ENCODE measurements at places on chromosomes 4 and X.

GRCh38 chr4:4590546-4590945 is 48.7 kb upstream of the STX18 start:
- no peak for DNase-seq

DNA sequence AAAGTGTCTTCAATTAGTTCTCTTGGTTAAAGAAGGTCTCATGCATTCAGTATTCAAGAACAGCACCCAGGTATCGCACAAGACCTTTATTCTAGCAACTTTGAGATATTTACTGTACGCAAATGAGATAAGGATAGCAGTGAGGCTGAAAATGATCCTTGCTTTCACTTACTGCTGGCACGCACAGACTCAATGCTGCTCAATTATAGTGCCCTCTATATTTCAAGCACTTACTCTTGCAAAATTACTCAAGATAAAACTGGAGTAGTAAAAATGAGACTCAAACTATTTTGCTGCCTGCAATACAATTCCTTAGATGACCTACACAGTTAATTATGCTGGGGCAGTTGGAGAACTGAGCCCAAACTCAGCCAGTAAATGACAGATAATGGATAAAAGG is 60.9 kb downstream of the ADGRA3 start:
- no peak for DNase-seq

- DNase-seq = no peak
Observed at GRCh38 chrX:83508526-83509253, 600 bp downstream of the POU3F4 start.

DNA sequence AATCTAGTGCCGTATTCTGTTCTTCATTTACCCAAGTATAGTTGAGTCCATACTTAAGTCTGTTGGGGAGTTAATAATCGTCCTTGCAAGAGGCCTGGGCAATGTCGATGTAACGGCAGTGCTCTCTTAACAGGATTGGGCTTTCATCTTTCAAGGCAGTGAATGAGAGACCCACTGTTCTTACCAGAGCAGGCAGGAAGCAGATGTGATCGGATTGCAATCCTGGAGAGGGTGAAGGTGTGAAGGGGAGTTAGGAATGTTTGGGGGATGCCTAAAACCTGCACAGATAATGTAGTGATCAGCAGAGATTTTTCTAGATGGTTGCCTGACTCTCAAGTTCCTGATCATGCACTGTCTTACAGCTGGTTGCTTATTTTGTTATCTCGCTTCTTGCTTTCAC is 308.4 kb downstream of the AFF2 start:
- DNase-seq = no peak

GRCh38 chrX:101659601-101660063 is at the start of gene ARMCX2:
ARMCX2 (minus strand) TSS chrX:101659850; CDS start chrX:101657588, 2,262 bp downstream.
- no peak for DNase-seq

DNA sequence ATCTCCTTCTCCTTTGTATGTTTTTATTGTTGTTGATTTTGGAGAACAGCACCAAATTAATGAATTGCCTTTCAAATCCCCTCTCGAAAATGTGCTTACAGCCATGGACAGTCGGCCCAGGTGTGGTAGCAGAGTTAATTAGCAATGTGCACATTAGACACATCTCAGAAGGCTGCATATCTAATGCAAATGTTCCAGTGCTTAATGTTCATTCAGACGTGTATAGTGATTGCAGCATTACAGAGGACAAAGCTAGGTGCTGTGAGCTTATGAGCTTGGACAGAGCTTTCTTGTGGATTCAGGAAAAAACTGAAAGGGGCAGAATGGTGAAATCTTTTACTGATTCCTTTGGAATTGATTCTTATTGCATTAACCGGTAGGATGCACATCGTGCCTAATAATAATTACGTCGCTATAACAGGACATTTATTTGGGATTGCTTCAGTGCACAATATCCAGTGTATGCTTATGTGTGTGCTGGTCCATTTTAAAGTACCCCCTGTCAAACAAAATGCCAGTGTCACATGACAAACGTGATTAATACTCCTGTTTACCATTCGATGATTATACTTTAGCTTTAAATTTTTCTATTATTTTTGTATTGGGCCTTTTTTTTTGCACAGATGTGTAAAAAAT is 552.9 kb upstream of the EPHA5 start:
- DNase-seq = no peak

DNA sequence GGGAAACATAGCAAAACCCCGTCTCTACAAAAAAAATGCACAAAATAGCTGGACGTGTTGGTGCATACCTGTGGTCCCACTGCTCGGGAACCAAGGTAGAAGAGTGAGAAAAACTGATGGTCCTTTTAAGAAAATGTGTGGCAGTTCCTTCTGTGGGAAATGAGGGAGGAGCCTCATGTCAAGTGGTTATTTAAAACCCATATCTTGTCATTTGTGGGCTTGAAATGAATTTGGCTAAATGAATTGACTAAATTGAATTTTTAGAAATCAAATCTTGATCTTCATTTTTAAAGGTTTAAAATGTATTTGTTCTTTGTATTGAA is 16.2 kb upstream of the LAMP2 start:
- no peak for DNase-seq

GRCh38 chr4:3730422-3731190 is 35.6 kb upstream of the ADRA2C start:
- no peak for DNase-seq

- DNase-seq = no peak
Observed at GRCh38 chrX:79719568-79720231, 294.9 kb upstream of the TBX22 start.

DNA sequence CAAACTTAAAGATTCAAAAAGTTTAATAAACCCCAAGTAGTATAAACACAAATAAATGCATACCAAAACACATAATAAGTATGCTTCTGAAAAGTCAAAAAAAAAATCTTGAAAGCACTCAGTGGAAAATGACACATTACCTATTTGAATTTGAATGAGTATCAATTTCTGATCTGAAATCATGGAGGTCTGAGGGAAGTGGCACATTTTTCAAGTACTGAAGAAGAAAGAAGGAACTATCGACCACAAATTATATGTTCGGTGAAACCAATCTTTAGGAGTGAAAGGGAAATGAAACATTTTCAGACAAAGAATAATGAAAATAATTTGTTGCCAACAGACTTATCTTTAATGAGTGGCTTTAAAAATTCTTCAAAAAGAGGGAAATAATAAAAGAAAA is 12.1 kb upstream of the F9 start:
- no peak for DNase-seq

GRCh38 chrX:142978130-142978684 is 47.5 kb upstream of the SPANXN4 start:
- no peak for DNase-seq

DNA sequence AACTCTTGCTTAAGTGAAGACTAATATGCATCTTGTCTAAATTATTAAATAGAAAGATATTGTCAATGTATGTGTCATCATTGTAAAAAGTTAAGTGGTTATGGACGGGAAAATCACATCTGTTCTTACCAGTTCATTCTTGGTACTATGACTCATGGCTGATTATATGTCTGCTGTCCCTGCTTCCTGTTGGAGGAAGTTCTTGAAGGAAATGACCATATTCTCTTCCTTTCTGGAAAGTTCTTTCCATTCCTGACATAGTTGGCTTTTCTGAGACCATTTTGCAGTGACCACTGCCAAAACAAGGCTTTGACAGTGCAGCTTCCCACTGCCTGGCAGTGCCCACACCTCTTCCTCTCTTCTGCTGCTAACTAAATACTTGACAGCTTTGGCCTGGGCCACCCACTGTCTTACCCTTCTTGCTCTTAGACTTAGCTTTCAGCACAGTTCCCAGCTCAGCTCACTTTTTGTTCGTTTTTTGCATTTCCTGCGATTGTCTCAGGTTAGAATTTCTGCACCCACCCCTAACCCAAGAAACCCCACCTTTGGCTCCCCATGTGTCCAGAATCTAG is 13.2 kb upstream of the CLDN24 start:
- peak; percentile 76 for DNase-seq

DNA sequence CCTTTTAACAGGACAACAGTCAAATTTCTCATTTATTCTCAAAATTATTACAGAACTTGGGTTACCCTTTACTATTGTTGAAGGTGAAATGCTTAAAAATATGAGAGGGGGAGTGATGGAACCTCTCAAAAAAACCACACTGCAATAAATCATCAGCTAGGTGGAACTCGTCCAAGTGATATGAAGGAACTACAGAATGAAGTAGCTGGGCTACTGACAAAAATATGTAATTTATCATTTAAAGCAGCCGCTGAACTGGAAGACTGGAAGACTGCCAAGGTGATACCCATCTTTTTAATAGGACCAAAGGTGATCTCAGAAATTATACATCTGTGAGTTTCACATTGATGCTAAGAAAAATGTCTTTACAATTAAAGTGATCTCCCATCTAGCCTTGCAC is 597.7 kb upstream of the TENM3 start:
- DNase-seq = no peak

DNA sequence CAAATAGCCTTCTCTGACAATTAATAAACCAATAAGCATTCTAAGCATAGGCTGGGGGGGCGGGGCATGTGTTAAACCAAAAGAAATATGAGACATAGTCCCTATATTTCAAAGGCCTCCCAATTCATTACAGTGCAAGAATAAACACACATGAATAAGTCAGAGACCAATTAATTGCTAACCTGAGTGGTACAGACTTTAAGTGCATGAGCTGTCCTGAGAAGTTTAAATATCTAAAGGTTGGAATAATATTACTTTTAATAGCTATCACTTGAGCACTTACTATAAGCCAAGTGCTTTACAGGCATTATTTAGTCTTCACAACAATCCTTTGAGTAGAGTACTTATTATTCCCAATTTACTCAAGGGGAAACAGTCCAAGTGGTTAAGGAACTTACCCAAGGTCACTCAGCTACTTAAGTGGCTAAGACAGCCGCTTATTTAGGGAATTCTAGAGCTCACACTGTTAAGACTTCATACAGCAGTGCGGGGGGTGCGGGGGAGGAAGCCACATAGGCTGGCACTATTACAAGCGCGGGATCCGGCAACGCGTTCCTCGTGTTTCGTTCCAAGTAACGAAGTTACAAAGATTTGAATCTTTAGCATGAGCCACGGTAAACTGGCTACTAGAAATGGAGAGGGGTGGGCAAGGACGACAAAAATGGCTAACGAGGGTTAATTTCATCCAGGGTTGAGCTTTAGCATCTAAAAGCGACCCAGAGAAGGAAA is 1.4 kb downstream of the THOC2 start:
- DNase-seq = no peak

DNA sequence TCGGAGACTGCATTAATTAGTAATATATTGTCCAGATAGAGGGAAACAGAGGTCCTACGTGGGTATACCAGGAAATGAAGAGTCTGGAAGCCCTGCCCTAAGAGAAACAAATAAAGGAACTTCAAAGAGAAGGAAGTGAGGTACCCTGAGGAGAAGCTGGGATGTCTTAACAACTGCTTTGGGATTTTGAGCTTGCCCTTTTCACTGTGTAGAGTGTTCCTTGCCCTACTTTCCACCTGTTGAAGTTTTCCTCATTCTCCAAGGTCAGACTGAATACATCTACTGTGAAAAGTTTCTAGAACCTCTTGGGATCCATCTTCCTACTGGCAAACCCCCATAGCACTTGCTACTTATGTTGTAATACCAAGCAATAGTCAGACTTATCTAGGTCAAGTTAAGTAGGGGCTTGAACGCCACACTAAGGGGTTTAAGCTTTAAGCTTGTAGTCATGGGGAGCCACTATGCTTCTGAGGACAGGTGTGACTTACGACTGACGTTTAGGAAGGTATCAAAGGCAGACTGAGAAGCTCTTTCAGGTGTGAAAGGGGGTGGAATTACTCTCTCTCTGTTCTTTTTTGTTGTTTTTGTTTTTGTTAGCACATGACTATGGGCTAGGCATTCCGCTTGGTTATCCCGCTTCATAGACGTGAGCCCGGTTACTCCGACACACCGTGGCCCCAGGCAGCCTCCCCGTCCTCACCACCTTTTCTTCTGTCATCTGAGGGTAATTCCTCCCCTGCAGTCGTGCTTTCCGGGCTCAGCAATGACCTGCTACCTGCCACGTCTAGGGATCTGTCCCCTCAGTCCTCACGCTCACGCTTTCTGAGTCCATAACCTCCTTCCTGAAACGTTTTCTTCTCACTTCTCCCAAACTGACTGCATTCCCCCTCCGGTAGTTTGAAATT is 959 bp upstream of the REST start:
- no peak for DNase-seq

DNA sequence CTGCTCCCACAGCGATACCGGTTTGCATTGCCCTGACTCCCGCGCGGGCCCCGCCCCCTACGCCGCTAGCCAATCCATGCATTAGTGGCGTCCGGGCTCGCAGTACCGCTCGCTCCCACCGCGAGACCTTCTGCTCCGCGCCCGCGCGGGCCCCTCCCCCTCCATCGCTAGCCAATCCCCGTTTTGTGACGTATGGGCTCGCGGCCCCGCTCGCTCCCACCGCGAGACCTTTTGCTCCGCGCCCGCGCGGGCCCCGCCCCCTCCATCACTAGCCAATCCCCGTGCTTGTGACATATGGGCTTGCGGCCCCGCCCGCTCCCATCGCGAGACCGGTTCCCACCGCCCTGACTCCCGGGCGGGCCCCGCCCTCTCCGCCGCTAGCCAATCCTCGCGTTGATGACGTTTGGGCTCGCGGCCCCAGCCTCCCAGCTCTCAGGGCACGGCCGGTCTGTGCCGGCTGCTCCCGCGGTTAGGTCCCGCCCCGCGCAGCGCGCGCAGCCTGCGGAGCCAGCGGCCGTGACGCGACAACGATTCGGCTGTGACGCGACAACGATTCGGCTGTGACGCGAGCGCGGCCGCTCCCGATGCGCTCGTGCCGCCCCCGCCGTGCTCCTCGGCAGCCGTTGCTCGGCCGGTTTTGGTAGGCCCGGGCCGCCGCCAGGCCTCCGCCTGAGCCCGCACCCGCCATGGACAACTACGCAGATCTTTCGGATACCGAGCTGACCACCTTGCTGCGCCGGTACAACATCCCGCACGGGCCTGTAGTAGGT is at the start of gene EMD:
EMD (plus strand) TSS at position 497 of the 770 bp plus-strand sequence; CDS start at position 687, 190 bp downstream.
- DNase-seq = peak; percentile 86

DNA sequence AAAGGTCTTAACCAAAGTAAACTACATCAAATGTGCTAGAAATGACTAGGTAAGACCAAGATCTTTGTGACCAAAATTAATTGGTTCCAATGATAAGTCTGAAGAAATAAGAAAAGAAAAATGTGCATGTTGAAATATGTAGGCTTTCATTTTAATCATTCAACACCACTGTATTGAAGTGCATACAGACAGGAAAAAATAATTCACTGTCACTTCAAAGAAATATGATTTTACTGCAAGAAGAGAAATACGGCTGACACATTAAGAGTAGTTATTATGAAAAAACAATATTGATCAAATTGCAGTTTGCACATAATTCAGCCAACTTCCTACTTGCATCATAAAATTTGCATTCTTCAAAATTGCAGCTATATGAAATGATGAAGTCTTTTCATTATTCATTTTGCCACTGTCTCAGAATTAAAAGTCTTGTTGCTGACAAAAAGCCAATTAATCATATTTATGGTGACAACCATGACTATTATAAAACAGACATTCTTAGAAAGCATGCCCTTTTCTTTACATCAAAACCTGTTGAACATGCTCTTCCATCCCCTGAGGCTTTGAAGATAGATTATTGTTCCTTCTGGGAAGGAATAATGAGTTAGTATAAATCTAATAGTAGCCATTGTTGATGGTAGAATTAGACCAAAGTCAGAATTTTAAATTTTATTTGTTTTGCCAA is 405.9 kb upstream of the MAD2L1 start:
- DNase-seq = no peak
